Glomerular endothelial cell (primary cell): ENCODE measurements at places on chromosomes 1 and 21. TPM values are rescaled to one million over a fixed set of nuclear protein-coding genes. Genes with fewer than 3 reads are reported as not detected.

Gene PEAR1
- 62.6 and 80.5 TPM in 2 replicates for total RNA-seq

DNA sequence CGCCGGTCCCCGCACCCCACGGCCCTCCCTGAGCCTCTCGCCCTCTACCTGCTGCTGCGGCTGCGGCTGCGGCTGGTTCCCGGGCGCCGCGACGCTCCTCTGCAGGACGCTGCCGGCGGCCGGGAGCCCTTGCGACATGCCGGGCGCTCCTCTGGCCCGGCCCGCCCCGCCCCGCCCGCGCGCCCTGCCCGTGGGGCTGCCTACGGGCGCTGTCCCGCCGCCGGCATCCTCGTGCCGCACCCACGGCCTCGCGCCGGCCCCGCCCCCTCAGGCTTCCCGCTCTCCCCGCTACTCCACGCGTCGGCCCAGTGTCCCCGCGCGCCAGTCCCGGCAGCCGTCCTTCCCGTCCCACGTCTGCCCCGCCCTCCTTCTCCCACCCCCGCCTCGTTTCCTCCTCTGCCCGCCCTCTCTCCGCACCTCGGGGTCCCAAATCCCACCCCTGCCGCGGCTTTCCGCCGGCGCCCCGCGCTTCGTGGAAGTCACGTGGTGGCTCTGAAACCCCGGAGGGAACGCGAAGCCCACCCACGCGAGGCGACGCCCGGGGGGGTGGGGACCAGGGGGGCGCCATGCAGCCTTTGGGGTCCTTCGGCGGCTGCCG is at the start of gene BATF3:
TSS of gene BATF3 (minus strand) at position 216 of the 598 bp plus-strand sequence. CDS start at position 138, 78 bp downstream.
- DNase-seq = no peak

Gene NHLH1
- 0.05 TPM in 1 of 2 replicates, not detected in the other for total RNA-seq

DNA sequence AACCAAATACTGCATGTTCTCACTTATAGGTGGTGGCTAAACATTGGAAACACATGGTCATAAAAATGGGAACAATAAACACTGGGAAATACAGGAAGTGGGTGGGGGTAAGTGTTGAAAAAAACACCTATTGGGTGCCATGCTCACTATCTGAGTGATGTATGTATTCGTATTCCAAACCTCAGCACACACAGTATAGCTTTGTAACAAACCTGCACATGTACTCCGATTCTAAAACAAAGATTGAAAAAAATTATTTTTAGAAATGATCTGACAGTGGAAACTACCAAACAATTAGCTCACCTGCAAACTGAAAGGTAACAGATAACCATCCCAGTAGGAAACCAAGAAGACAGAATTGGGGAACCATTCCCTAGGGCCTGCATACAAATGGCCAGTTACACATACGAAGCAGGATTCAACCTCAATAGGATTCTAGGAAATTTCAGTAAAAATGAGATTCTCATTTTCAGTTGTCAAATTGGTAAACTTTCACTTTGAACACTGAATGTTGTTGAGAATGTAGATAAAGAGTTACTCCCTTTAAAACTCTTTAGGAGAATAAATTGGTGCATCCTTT is 88.1 kb upstream of the LRRC8D start:
- no peak for DNase-seq

Gene VCAM1
- 61.9 and 66.7 TPM in 2 replicates for total RNA-seq

DNA sequence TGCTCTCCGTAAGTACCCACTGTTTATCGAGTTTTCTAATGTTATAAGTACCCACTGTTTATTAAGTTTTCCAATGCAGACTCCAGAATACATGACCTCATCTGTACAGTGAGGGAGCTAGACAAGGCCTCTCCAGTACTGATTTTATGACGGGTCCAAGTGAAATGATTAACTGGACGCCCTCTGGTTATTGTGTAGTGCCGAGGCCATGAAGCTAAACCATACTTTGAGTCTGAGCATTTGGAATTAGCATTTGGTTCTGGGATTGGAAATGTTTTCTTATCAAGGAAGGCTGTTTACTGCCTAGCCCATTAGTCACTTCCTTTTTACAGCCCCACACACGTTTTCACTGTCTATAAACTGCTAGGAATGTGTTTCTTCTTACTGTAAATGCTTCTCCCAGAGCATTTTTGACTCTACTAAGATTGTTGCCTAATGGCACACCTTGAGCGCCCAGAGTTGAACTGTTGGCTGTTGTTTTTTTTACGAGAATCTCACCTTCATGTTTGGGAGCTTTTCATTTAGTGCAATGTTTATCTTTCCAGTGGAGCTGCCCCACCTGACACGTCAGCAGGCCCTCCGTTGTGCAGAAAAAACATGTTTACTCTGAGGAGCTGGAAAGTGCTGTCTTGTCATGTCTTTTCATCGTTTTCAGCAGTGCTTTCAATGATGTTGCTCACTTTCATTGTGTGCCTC is 26.9 kb downstream of the SPATA46 start:
- peak; percentile 85 for DNase-seq

GRCh38 chr1:109784551-109785252 is 21.0 kb upstream of the EPS8L3 start:
- no peak for DNase-seq

GRCh38 chr1:155871390-155871789 is 12.0 kb downstream of the SYT11 start:
- no peak for DNase-seq

Gene CORT
- not detected in 2 replicates for total RNA-seq
